IPS DF 6.9 (cell line): ENCODE measurements at places on chromosomes 1 and 21.
A peak's percentile ranks its signal among the peaks of the same experiment; 100 is the strongest.

GRCh38 chr1:42168391-42168670 lies 3.8 kb upstream of the GUCA2A start:
- H3K36me3 ChIP-seq: no peaks in the 10 kb centered on the region
- H3K27ac ChIP-seq: no peak overlapping the region
- peaks cover 3% of the 10 kb centered on the region for H3K4me1 ChIP-seq
- no peaks in the 10 kb centered on the region for H3K27me3 ChIP-seq
- no peak overlapping the region for H3K4me3 ChIP-seq
- DNase-seq: no peak

DNA sequence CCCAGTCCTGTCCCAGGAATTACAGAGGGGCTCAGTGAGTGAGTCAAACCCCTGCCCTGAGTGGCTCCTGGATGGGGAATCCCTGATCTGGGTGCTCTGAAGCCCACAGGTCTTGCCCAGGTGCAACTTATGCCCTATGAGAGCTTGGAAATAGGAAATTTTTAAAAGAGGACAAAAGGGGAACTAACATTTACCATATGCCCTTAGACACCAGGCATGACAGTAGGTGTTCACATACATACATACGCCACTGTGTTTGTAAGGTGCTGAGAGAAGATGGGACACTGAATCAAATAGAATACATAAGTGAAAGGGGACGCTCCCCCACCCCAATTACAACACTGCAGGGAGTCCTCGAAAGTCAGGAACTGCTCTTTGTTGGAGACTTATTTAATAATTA lies 1.4 kb downstream of the CFAP45 start:
- no peak overlapping the region for H3K27ac ChIP-seq
- DNase-seq: no peak
- H3K36me3 ChIP-seq: no peaks in the 10 kb centered on the region
- H3K4me3 ChIP-seq: no peak overlapping the region

- H3K36me3 ChIP-seq: no peaks in the 10 kb centered on the region
- H3K27me3 ChIP-seq: no peaks in the 10 kb centered on the region
- peaks cover 8% of the 10 kb centered on the region for H3K4me1 ChIP-seq
- no peak for DNase-seq
- H3K27ac ChIP-seq: no peak overlapping the region
Measured at GRCh38 chr1:153795330-153795837, 20.2 kb downstream of the SLC27A3 start.

- no peak overlapping the region for H3K27ac ChIP-seq
- H3K4me3 ChIP-seq: no peak overlapping the region
- H3K4me1 ChIP-seq: no peaks in the 10 kb centered on the region
- H3K36me3 ChIP-seq: no peaks in the 10 kb centered on the region
- no peak for DNase-seq
Measured at GRCh38 chr21:38774152-38774551, 31.6 kb upstream of the ETS2 start.

DNA sequence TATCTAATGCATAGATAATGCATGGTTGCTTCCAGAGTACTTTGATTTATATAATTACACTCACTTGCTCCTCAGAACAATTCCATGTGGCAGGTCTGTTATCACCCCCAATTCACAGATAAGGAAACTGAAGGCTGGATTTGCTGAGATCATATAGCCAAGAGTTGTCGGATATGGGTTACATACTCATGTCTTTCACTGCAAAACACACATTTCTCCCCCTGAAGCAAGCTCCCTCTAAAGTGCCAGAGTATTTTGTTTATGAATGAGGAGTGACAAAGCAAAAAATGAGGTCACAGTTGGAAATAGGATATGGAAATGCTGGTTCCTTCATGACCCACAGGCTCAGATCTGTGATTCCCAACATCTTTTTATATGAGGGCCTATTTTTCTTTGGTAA lies 134.2 kb downstream of the ROR1 start:
- no peaks in the 10 kb centered on the region for H3K27me3 ChIP-seq
- H3K36me3 ChIP-seq: no peaks in the 10 kb centered on the region
- peaks cover 10% of the 10 kb centered on the region for H3K4me1 ChIP-seq
- H3K4me3 ChIP-seq: no peak overlapping the region

DNA sequence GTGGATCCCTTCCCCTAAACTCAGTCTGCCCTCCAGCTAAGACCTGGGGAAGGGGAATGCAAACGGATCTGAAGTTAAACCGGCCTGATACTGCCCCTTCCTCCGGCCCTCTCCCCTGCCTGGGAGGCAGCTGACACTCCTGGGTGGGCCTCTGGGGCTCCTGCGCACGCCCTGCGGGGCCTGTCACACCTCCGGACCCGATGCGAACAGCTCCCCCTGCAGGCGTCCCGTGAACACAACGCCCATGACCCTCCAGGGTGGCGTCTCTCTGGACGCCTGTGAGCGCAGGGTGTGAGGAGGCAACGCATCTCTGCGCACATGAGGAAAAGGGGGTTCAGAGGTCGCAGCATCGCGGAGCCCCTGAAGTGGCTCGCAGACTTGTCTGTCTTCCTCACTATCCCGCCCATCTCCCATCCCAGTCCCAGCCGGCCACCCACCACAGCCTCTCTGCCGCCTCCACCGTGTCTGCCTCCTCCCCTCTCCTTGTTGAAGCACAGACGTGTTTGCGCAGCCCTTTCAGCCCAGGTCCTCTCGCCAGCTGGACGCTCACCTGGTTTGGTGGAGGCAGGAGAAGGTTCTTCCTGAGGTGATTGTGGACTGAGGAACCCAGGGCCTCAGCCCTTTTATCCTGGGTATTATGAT lies 421 bp upstream of the LCE3A start:
- H3K27ac ChIP-seq: no peak overlapping the region
- H3K4me1 ChIP-seq: no peaks in the 10 kb centered on the region
- H3K4me3 ChIP-seq: no peak overlapping the region
- H3K27me3 ChIP-seq: no peaks in the 10 kb centered on the region
- no peak for DNase-seq
- H3K36me3 ChIP-seq: no peaks in the 10 kb centered on the region

DNA sequence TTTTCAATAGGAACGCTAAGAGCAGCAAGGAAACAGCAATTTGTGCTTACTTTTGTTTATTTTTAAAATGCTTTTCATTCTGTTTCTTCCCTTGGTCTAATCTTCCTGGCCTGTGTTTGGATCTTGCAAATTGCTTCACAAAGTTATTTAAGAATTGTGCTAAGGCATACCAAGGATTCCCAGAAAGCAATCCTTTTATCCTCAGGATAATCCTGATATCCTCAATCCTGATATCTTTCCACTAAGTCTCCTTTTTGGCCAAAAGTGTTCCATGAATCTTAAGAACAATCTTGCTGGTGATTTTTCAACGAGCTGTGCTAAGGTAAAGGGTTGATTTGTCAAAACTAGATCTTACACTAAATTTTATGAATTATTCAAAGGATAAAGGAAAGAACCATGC lies 1577.9 kb downstream of the PLA2G4A start:
- H3K27me3 ChIP-seq: no peaks in the 10 kb centered on the region
- H3K4me1 ChIP-seq: no peaks in the 10 kb centered on the region
- H3K36me3 ChIP-seq: no peaks in the 10 kb centered on the region
- H3K4me3 ChIP-seq: no peak overlapping the region
- no peak overlapping the region for H3K27ac ChIP-seq
- no peak for DNase-seq

DNA sequence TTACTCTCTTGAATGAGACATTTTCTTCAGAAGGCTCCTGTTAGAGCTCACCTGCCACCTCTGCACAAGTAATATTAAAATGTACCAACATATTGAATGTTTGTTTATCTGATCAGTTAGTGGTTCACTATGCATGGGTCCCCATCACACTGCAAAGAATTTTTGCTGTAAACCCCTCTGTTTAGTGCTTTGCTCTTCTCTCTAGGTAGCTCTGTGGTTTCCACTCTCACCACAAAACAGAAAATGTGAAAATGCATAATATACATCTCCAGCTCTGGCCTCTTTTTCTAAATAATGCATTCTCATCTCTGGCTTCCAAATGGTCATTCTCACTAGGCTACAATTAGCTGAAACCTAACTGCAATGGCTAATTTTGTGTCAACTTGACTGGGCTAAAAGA lies 176.7 kb downstream of the TRIM33 start:
- H3K4me3 ChIP-seq: no peak overlapping the region
- H3K4me1 ChIP-seq: no peaks in the 10 kb centered on the region
- H3K36me3 ChIP-seq: no peaks in the 10 kb centered on the region
- DNase-seq: no peak

DNA sequence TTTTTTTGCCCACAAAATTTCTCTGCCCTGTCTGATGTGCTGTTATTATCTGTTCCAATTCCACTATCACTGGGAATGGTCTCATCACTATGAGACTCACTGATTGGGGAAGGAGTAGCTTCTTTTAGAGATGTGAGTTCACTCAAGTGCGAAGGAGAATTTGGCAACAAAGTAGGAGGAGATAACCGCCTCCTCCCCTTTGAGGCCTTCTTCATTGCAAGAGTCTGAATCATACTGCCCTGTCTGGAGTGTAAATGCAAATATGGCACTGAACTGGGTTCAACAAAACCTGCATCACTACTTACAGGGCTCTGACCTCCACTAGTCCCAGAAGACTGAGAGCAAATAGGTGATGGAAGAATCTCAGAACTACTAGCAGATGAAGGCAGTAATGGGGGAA lies 83.4 kb downstream of the ASH1L start:
- no peak overlapping the region for H3K4me3 ChIP-seq
- 0 out of 2 replicates have a peak, but pooled peaks cover 1% of the 10 kb centered on the region for H3K4me1 ChIP-seq
- H3K27ac ChIP-seq: no peak overlapping the region
- DNase-seq: no peak

- H3K4me3 ChIP-seq: no peak overlapping the region
- H3K27me3 ChIP-seq: no peaks in the 10 kb centered on the region
- DNase-seq: no peak
- no peaks in the 10 kb centered on the region for H3K4me1 ChIP-seq
- no peak overlapping the region for H3K27ac ChIP-seq
Measured at GRCh38 chr1:151653397-151653796, 41.5 kb downstream of the SNX27 start.

- DNase-seq: peak; percentile 29
- H3K27me3 ChIP-seq: no peaks in the 10 kb centered on the region
- no peak overlapping the region for H3K27ac ChIP-seq
- H3K4me1 ChIP-seq: no peaks in the 10 kb centered on the region
Measured at GRCh38 chr1:163174524-163175437, 27.9 kb downstream of the RGS5 start.

DNA sequence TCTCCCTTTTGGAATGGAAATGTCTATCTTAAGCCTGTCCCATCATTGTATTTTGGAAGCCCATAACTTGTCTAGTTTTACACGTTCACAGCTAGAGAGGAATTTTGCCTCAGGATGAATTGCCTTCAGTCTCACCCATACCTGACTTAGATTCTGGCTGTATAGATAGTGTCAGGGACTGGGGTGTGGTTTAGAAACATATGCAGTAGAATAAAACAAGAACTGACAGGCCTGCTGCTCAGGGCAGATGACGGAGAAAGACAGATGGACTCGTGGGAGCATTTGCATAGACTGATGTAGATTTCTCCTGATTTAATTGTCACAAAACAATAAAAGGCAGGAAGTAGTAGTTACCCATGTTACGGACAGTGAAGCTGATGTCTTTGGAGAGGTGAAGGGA lies 166.7 kb downstream of the UCK2 start:
- no peaks in the 10 kb centered on the region for H3K4me1 ChIP-seq
- H3K27me3 ChIP-seq: no peaks in the 10 kb centered on the region
- H3K36me3 ChIP-seq: no peaks in the 10 kb centered on the region
- DNase-seq: no peak
- no peak overlapping the region for H3K27ac ChIP-seq

GRCh38 chr1:182971219-182971618 lies 18.3 kb upstream of the SHCBP1L start:
- no peak overlapping the region for H3K27ac ChIP-seq
- no peak for DNase-seq
- no peaks in the 10 kb centered on the region for H3K27me3 ChIP-seq
- H3K4me1 ChIP-seq: no peaks in the 10 kb centered on the region

GRCh38 chr1:94654919-94655318 lies 113.4 kb upstream of the F3 start:
- H3K4me1 ChIP-seq: 0 out of 2 replicates have a peak, but pooled peaks cover 4% of the 10 kb centered on the region
- no peak overlapping the region for H3K4me3 ChIP-seq
- H3K27me3 ChIP-seq: no peaks in the 10 kb centered on the region
- H3K27ac ChIP-seq: no peak overlapping the region
- DNase-seq: no peak

GRCh38 chr1:183212870-183213269 lies 26.8 kb downstream of the LAMC2 start:
- H3K27ac ChIP-seq: no peak overlapping the region
- no peak for DNase-seq
- no peak overlapping the region for H3K4me3 ChIP-seq
- H3K36me3 ChIP-seq: no peaks in the 10 kb centered on the region
- no peaks in the 10 kb centered on the region for H3K27me3 ChIP-seq

GRCh38 chr21:34927992-34928391 lies 121.1 kb downstream of the RUNX1 start:
- H3K4me1 ChIP-seq: no peaks in the 10 kb centered on the region
- H3K27ac ChIP-seq: no peak overlapping the region
- H3K36me3 ChIP-seq: no peaks in the 10 kb centered on the region
- H3K4me3 ChIP-seq: no peak overlapping the region
- H3K27me3 ChIP-seq: no peaks in the 10 kb centered on the region

DNA sequence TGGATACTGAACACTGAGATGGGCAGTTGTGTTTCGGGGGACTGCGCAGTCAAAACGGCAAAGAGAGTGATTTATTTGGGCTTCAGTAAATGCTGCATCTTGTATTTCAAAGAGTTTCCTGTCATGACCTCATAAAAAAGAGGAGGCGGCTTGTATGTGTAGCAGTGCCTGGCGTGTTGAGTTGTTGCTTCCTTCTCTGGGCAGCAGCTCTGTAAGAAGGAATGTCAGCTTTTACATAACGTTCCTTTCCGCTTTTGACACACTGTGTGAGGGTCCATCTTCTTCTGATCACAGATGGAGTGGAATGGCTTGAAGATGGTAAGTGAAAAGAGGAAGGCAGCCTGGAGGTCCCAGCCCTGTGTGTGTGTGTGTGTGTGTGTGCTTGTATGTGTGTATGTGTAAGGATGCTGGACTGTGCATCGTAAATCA lies 941 bp downstream of the ELAVL4 start:
- no peak overlapping the region for H3K4me3 ChIP-seq
- no peaks in the 10 kb centered on the region for H3K4me1 ChIP-seq
- H3K36me3 ChIP-seq: no peaks in the 10 kb centered on the region
- no peak overlapping the region for H3K27ac ChIP-seq
- no peak for DNase-seq

GRCh38 chr1:17933971-17934370 lies 173.6 kb upstream of the IGSF21 start:
- no peaks in the 10 kb centered on the region for H3K27me3 ChIP-seq
- DNase-seq: no peak
- H3K4me1 ChIP-seq: no peaks in the 10 kb centered on the region
- H3K36me3 ChIP-seq: no peaks in the 10 kb centered on the region
- no peak overlapping the region for H3K27ac ChIP-seq
- no peak overlapping the region for H3K4me3 ChIP-seq

- DNase-seq: no peak
- no peak overlapping the region for H3K4me3 ChIP-seq
- no peaks in the 10 kb centered on the region for H3K4me1 ChIP-seq
- H3K27ac ChIP-seq: no peak overlapping the region
- H3K27me3 ChIP-seq: no peaks in the 10 kb centered on the region
Measured at GRCh38 chr1:186421446-186421845, 39.5 kb downstream of the PDC start.

- no peak overlapping the region for H3K4me3 ChIP-seq
- DNase-seq: no peak
- peaks cover 9% of the 10 kb centered on the region for H3K4me1 ChIP-seq
- no peaks in the 10 kb centered on the region for H3K36me3 ChIP-seq
- no peak overlapping the region for H3K27ac ChIP-seq
- no peaks in the 10 kb centered on the region for H3K27me3 ChIP-seq
Measured at GRCh38 chr1:47684964-47685762, 247.3 kb downstream of the FOXD2 start.
